ENCODE measurements at places on chromosomes 3 and 15. TPM values are rescaled to one million over a fixed set of nuclear protein-coding genes. Genes with fewer than 3 reads are reported as not detected.
A peak's percentile ranks its signal among the peaks of the same experiment; 100 is the strongest.

GRCh38 chr3:129673012-129673411, 66.5 kb upstream of the PLXND1 start:
- no peak for DNase-seq
- no peak overlapping the region for H3K27ac ChIP-seq
- peaks cover 17% of the 10 kb centered on the region for H3K4me1 ChIP-seq
- peaks cover 11% of the 10 kb centered on the region for H3K36me3 ChIP-seq
- no peaks in the 10 kb centered on the region for H3K27me3 ChIP-seq
- H3K4me3 ChIP-seq: no peak overlapping the region

GRCh38 chr3:74000725-74001124, 376.0 kb upstream of the PDZRN3 start:
- H3K36me3 ChIP-seq: no peaks in the 10 kb centered on the region
- no peak for DNase-seq
- H3K27ac ChIP-seq: no peak overlapping the region
- no peak overlapping the region for H3K4me3 ChIP-seq

GRCh38 chr3:189146848-189147247, 24.9 kb upstream of the TPRG1 start:
- no peaks in the 10 kb centered on the region for H3K36me3 ChIP-seq
- no peak overlapping the region for H3K4me3 ChIP-seq
- H3K4me1 ChIP-seq: no peaks in the 10 kb centered on the region
- DNase-seq: no peak

GRCh38 chr3:32778389-32778788, 39.4 kb upstream of the TRIM71 start:
- H3K4me1 ChIP-seq: peaks cover 3% of the 10 kb centered on the region
- H3K36me3 ChIP-seq: peaks cover 12% of the 10 kb centered on the region
- no peaks in the 10 kb centered on the region for H3K27me3 ChIP-seq
- DNase-seq: no peak
- H3K27ac ChIP-seq: no peak overlapping the region

SLC27A2 gene
- not detected for polyA plus RNA-seq

DNA sequence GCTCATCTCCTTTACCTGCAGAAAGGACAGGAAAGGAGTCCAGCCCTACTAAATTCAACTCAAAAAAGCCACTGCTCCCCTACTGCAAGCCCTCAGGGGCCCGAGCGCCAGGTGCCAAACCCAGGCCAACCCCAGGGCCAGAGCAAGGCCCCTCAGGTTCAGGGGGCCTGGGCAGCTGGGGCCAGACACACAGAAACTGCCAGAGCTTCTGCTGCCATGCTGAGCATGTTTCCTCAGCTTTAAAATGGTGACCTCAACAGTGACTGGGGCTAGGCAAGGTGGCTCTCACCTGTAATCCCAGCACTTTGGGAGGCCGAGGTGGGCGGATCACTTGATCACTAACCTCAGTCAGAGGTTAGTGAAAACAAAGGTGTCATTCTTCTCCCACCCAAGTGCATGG, 38.8 kb downstream of the KLHL25 start:
- H3K36me3 ChIP-seq: no peaks in the 10 kb centered on the region
- H3K4me1 ChIP-seq: peaks cover 5% of the 10 kb centered on the region
- H3K27me3 ChIP-seq: no peaks in the 10 kb centered on the region
- no peak for DNase-seq
- no peak overlapping the region for H3K4me3 ChIP-seq
- no peak overlapping the region for H3K27ac ChIP-seq

- H3K4me1 ChIP-seq: no peaks in the 10 kb centered on the region
- no peak overlapping the region for H3K27ac ChIP-seq
- no peak overlapping the region for H3K4me3 ChIP-seq
- no peaks in the 10 kb centered on the region for H3K27me3 ChIP-seq
Measured at GRCh38 chr3:134074790-134075567, 45.3 kb upstream of the SLCO2A1 start.

DNA sequence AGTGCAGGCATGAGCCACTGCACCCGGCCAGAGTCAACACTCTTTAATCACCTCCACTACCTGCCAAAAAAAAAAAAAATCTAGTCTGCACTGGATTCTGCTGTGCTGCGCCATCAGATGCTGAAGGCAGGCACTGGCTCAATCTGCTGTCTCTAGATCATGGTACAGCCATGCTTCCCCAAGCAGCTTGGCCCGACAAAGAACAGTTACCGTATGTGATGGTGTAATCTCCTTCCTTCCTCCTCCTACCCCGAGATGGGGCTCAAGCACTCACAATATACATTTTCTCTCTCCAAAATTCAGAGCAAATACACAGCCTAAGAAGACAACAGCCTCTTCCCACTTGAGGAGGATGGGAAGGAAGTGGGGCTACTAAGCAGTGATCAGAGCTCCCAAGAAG, 45.1 kb downstream of the DAPK2 start:
- H3K27ac ChIP-seq: peak overlapping the region; percentile 43
- peaks cover 10% of the 10 kb centered on the region for H3K36me3 ChIP-seq
- DNase-seq: no peak
- H3K4me3 ChIP-seq: no peak overlapping the region
- H3K4me1 ChIP-seq: peaks cover 35% of the 10 kb centered on the region
- peaks cover 27% of the 10 kb centered on the region for H3K27me3 ChIP-seq

DNA sequence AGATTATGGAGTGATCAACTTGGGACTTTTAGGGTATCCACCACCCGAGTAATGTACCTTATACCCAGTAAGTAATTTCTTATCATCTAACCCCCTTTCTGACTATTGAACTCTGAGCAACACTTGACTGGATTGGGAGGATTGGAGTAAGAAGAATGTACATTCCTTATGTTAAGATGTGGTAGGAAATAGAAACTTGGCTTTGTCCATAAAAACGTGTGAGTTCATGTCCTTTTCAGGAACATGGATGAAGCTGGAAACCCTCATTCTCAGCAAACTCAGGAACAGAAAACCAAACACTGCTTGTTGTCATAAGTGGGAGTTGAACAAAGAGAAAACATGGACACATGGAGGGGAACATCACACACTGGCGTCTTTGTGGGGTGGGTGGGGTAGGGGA, 112.3 kb downstream of the PTPRG start:
- no peaks in the 10 kb centered on the region for H3K4me1 ChIP-seq
- no peak for DNase-seq
- no peaks in the 10 kb centered on the region for H3K36me3 ChIP-seq
- no peaks in the 10 kb centered on the region for H3K27me3 ChIP-seq
- H3K27ac ChIP-seq: no peak overlapping the region
- no peak overlapping the region for H3K4me3 ChIP-seq
